ENCODE measurements at places on chromosomes 2 and 18.

DNA sequence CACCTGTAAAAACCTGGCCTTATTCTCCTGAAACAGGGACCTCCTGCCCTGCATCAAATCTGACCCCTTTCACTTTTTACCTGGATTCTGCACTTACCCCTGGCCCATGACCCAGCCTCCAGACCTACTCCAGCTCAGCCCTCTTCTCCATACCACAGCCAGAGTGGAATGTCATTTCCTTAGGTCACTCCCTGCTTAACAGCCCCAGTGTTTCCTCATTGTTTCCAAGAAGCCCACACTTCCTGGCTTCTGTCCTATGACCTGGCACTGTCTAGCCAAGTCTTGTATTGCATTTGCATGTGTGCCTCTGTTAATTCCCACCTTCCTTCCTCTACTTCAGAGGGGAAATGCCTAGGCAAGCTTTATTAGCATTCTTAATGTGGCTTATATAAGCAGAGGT, 51.4 kb upstream of the TRIB2 start:
- no peak for DNase-seq

- DNase-seq: no peak
Observed at GRCh38 chr2:20515290-20516220, 68.7 kb downstream of the RHOB start.

DNA sequence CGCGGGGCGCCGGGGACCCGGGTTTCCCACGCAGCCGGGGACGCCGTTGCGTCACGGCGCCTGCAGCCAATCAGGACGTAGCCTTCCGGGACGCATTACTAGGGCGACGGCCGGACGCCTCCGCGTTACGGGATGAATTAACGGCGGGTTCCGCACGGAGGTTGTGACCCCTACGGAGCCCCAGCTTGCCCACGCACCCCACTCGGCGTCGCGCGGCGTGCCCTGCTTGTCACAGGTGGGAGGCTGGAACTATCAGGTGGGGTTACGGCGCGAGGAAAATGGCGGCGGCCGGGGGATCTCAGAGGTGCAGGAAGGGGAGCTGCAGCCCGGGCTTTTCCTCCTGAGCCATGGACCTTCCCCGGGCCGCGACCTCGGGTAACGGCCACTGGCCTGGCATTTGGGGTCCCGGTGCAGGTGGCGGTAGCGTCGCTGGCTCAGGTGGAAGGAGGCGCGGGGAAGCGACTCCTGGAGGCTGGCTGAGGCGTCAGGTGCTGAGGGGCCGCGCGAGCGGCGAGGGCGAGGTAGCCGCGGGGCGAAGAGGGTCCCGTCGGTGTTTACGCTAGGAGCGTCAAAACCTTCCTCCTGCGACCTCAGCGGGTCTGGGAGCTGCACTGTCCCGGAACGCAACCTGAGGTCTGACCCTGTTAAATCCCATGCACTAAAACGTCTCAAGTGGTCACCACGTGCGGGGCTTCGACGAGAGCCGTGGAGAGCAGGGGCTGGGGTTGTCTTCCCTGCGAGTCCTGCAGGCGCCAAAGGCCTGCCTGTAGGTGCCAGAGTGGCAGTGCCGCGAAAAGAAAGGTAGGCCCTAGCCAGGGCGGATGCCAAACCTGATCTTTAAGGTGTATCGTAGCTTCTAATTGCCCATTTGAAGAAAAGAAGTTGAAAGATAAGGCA, at the start of gene LCLAT1:
LCLAT1 (plus strand) TSS at position 98 of the 897 bp plus-strand sequence. CDS start 78,345 bp downstream, outside the sequence.
- peak; percentile 84 for DNase-seq

DNA sequence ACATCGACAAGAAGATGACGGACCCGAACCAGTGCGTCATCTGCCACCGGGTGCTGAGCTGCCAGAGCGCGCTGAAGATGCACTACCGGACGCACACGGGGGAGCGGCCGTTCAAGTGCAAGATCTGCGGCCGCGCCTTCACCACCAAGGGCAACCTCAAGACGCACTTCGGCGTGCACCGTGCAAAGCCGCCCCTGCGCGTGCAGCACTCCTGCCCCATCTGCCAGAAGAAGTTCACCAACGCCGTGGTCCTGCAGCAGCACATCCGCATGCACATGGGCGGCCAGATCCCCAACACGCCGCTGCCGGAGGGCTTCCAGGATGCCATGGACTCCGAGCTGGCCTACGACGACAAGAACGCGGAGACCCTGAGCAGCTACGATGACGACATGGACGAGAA, 14.4 kb downstream of the SALL3 start:
- DNase-seq: no peak

GRCh38 chr18:40608226-40608625, 1346.8 kb upstream of the PIK3C3 start:
- DNase-seq: no peak

DNA sequence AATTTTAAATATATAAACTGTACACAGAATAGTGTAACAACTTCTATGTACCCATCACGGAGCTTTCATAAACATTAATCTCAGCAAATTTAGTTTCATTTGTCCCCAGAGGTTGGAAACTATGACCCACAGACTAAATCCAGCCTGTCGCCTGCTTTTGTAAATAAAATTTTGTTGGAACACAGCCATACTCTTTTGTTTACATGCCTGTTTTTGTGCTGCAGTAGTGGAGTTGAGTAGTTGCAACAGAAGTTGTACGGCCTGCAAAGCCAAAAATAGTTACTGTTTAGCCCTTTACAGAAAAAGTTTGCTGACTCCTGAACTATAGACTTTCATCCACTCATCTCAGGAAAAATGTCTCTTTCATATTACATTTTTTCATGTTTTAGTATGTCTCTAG, 39.8 kb downstream of the RBM45 start:
- DNase-seq: no peak

DNA sequence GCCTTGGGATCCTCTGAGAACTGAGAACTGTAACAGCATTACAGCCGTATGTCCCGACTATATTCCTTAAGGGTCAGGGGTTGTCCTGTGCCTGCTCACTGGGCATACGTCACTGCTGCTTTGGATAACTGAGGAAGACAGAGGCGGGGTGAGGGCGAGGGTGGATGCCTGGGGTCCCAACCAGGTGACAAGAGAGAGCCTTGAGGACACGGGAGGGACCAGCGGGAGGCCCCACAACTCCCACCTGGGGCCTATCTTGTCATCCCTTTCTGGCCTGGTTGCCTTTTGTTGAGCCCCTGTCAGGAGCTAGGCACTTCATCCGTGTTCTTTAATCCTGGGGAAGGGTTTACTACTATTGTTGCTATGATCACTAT, 28.8 kb downstream of the INPP5D start:
- DNase-seq: no peak

DNA sequence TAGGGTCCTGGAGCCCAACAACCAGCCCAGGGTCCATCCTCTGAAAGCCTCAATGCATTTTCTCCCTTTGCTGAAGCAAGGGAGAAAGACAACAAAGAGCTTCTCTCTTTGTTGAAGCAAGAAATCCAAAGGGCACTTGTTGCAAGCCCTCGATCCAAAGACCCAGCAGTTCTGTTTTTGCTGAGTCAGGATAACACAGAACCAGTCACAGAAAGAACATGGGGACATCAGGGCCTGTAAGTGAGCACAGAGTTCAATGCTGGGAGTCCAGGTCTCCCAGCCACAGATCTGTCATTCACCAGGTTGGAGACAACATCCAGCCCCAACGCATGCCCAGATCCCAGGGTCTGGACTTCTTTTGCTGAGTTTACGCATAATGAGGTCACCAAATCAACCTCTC, 315.8 kb upstream of the KLHL29 start:
- no peak for DNase-seq

GRCh38 chr2:61469424-61470121, 1.3 kb downstream of the USP34 start:
- peak; percentile 49 for DNase-seq

DNA sequence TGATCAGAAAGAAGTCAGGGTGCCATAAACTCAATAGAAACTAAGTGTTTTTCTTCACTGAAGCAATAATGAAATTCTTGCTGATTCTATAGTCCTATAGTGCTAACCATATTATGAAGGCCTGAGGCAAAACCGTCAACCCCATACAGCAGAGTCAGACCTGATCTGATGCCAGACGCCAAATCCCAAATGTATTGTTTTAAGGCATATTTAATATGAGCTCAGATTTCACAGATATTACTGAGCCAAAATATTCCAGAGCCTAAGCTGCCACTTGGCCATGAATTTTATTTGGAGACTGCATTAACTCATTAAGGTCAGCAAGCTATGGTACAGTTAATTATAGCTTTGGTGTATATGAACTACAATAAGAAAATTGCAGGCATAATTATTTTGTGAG, 53.4 kb downstream of the SCN1A start:
- no peak for DNase-seq

DNA sequence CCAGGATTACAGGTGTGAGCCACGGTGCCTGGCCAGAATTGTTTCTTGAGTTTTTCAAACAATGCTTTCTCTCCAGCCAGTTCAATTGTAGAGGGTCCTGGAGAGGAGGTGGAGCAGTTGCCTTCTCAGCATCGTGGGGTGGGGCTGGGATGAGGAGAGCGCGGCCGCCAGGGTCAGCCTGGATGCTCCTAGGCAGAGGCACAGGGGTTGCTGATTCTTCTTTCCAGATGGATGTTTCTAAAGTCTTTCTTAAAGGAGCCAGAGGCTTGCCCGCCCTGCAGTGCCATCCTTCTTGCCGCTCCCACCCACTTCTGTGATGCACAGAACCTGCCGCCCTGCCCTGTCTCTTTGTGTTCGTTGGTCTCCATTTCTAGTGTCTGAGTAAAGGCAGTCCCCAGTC, 61.1 kb downstream of the AGAP1 start:
- DNase-seq: no peak

- no peak for DNase-seq
Observed at GRCh38 chr2:43102366-43103092, 123.9 kb downstream of the ZFP36L2 start.

DNA sequence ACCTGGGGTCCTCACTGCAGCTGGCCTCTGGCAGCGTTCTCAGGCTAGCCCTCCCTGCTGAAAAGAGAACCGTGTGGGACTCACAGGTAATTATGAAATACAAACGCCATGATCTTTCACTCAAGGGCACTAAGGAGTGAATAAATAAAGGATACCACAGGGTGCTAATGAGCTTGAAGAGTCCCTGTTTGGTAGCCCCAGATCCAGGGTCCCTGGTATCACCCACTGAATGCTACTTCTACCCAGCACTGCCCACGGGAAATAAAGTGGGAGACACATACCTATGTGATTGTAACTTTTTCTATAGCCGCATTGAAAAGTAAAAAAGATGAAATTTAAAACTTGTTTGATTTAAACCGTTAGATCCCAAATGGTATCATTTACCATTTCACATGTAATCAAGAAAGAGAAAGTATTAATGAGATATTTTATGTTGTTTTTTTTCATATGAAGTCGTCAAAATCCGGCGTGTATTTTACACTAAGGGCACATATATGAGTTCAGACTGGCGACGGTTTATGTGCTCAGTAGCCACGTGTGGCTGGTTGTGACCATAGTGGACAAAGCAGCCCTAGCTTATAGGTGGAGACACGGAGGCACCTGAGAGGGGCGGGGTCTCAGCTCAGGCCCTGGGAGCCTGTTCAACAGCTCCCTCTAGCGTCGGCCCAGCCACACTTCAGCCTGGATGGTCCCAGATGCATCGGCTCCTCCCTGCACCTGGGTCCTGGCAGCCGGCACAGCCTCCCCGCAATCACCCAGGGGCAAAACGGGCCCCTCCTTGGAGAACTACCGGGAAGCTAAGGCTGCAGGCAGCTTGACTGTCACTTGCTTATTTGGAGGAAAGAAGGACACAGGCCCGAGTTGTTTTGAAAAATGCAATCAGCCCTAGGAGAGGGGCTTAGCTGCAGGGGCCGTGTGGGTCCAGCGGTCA, 39.2 kb downstream of the ODC1 start:
- peak; percentile 93 for DNase-seq

GRCh38 chr2:186431306-186431705, 54.8 kb upstream of the ZC3H15 start:
- no peak for DNase-seq

DNA sequence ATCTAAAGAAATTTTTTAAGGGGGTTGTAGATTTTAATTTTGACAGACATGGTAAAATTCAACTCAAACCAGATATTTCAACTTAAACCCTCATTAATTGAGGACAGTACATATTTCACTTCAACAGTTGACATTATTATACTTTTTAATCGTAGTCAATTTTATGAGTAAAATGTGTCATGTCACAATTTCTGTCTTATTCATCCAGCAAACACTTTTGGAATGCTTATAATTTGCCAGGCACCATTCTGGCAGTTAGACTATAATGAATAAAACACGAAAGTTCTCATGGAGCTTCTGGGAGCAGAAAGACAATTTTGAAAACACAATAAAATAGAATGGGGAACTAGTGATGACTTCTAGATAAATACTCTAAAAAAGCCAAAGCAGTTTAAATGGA, 1094.8 kb downstream of the SUCLG1 start:
- no peak for DNase-seq

- DNase-seq: no peak
Observed at GRCh38 chr2:40169430-40169829, 282.5 kb downstream of the SLC8A1 start.

- DNase-seq: no peak
Observed at GRCh38 chr18:11368020-11368419, 218.7 kb upstream of the PIEZO2 start.

- peak; percentile 40 for DNase-seq
Observed at GRCh38 chr2:222797261-222797660, 63.6 kb upstream of the ACSL3 start.

GRCh38 chr2:134852518-134852917, 14.1 kb downstream of the ACMSD start:
- DNase-seq: no peak

DNA sequence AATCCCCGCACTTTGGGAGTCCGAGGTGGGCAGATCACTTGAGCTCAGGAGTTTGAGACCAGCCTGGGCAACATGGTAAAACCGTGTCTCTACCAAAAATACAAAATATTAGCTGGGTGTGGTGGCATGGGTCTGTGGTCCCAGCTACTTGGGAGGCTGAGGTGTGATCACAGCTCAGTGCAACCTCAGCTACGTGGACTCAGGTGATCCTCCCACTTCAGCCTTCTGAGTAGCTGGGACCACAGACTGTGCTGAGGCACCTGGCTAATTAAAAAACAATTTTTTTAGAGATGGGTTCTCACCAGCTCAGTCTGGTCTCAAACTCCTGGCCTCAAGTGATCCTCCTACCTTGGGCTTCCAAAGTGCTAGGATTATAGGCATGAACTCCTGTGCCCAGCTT, 23.4 kb downstream of the ANKRD12 start:
- DNase-seq: no peak

GRCh38 chr2:139175510-139175909, 395.3 kb upstream of the NXPH2 start:
- DNase-seq: no peak

- no peak for DNase-seq
Observed at GRCh38 chr18:76371301-76372203, 123.5 kb downstream of the ZNF516 start.

DNA sequence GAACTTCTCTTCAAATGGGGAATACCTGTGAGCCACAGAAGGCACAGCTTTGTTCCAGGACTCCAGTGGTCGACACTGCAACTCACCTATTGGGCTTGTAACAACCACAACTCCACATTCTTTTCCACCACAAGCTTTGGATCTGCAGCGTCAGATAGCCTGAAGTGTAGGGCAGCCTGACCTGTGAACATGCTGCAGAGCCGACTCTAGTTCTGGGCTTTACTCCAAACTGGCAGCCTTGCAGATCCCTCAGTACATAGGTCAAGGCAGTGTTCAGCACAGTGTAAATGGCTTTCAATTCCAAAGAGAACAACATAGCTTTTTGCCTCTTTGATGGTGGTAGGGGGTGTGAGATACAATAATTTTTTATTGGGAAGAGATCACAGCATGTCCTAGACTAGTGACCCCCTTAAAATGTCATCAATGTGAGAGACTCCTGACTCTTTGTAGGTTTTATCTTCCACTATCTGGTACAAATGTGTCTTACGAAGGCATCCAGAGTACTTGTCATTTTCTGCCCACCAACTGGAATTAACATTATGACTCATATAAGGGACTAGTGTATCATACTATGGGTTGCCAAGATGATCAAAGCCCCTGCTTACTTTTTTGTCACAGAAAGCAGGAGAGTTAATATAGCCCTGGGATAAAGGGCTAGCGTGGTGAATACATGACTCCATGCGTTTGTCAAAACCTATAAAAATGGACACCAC, 149.8 kb downstream of the COPS8 start:
- no peak for DNase-seq

Data from NCI-H82 (cell line).